ENCODE measurements at places on chromosomes 16 and 17. TPM values are rescaled to one million over a fixed set of nuclear protein-coding genes. Genes with fewer than 3 reads are reported as not detected.

Gene GRAPL
- 6.7 TPM for total RNA-seq

Gene SAMD14
- total RNA-seq = 0.24 TPM

Gene TAC4
- total RNA-seq = not detected

Gene AGRP
- not detected for total RNA-seq

Gene CRHR1
- not detected for total RNA-seq

Gene DPEP2
- 2.5 TPM for total RNA-seq

Gene TRPV3
- total RNA-seq = 1.0 TPM

Gene PLEKHG4
- total RNA-seq = 11.7 TPM

Gene DNASE1L2
- total RNA-seq = 1.4 TPM

Gene ANKRD40CL
- total RNA-seq = not detected

Gene UMOD
- total RNA-seq = not detected

Gene HOXB5
- not detected for total RNA-seq

Gene GSG1L
- total RNA-seq = not detected

Gene KRTAP2-2
- not detected for total RNA-seq

Gene XAF1
- 10.2 TPM for total RNA-seq

Gene HOXB9
- total RNA-seq = not detected

Gene DNAH9
- total RNA-seq = 4.1 TPM

Gene CEP295NL
- 1.2 TPM for total RNA-seq

Gene TBC1D28
- not detected for total RNA-seq

Gene WNT9B
- total RNA-seq = not detected

Gene EFNB3
- not detected for total RNA-seq

Gene GNG13
- not detected for total RNA-seq

Gene KCNJ12
- 0.56 TPM for total RNA-seq

Gene TBC1D3D
- not detected for total RNA-seq

Gene TM4SF5
- total RNA-seq = not detected
